ENCODE measurements at places on chromosomes 6 and 20.
A peak's percentile ranks its signal among the peaks of the same experiment; 100 is the strongest.

- DNase-seq: no peak
These were observed 108.3 kb downstream of the TNFAIP3 start for GRCh38 chr6:137975188-137975940.

DNA sequence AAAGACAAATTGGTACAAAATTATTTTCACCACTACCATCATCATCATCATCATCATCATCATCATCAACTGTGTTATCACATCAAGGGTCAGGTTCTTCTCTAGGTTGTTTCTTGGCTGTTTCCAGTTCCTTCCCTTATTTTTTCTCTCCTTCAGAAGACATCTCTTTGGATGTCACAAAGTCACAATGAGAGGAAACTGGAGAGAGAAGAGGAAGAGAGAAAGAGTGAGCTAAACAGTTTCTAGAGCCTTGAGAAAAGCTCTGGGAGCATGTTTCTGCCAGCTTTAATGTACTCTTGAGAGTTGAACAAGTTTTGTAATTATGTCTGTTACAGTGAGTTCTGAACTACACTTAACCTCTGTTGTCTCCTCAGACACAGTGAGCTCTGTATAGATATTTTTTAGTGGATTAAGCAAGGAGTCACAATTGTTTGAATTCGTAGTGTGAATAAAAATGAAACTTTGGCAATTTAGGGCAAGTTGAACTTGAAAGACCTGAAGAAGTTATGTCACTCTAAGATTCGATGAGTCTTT, 123.0 kb upstream of the AKIRIN2 start:
- no peak for DNase-seq

GRCh38 chr6:107644513-107644912, 154.6 kb downstream of the SOBP start:
- no peak for DNase-seq

DNA sequence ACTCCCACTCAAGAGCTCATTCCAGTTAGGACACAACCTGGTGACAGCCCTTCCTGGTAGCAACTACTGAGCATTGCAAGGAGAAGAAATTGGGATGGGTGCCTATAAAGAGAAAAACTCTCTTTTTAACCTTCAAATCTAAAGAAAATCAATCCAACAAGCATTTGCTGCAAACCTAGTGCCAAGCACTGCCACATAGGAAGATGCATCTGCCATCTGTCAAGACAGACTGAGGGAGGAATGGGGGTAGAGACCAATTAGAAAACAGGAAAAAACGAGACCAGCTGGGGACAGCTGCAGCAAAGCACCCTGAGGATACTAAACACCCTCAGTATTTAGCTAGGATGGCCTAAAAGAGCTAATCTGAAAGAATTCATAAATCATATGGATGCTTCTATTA, 27.9 kb downstream of the HLA-DMB start:
- DNase-seq: no peak

- DNase-seq: no peak
These were observed 47.3 kb upstream of the MARCKS start for GRCh38 chr6:113809826-113810225.

DNA sequence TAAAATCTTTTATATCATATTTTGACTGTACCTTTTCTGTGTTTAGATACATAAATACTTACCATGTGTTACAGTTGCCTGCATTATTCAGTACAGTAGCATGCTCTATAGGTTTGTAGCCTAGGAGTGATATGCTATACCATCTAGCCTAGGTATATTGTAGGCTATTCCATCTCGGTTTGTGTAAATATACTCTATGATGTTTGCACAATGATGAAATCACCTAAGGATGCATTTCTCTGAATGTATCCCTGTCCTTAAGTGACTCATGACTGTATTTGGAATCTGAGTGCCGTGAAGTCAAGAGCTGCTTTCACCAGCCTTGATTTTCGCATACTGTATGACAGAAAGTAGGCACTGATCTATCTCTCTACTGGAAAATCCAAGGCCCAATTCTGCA, 129.9 kb downstream of the UTRN start:
- DNase-seq: peak; percentile 73

DNA sequence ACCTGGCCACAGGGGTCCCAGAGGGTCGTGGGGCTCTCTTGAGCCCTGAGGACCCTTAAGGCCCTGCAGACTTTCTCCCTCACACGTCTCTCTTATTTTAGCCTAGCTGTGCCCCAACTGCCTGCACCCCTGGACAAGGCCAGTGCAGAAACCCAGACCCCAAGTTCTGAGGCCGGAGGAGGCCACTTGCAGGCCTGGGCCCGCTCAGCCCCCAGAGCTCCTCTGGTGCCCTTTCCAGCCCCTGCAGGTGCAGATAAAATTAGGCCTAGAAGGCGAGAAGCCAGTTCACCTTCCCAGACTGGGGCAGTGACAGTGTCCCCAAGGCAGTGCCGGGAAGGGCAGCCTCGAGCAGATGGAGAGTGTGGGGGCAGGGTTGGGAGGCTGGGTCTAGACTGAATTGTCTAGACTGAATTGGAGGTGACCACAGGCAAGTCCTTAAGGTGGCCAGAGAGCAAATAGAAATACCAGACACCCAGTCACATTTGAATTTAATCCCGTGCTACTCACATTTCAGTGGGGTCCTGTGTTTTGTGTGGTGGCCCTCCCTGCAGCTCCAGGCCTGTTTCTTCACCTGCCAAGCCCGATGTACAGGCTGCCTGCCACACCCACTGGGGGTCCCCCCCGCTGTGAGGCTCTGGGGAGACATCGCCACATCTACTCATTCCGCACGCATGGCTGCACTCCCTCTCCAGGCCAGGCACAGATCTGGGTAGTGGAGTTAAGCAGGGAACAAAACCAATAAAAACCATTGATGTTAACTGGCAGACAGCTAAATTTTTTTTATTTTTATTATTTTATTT, 8.6 kb upstream of the IP6K3 start:
- peak; percentile 69 for DNase-seq

DNA sequence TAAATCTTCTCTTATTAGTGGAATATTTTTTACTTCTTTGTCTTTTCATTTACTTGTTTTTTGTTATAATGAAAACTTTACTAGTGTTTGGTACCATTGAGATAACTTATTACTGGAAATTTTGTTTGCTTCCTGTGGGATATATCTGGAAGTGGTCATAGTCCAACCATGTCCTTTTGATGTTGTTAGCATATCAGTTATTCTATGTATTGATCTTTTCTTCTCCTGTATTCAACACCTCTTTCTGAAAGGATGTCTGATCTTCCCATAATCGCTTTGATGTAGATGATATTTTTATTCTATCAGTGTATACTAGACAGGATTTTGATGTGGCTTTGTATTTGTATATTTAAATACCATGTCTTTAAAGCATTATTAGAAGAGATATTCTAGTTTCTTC, 17.0 kb downstream of the ZNF451 start:
- DNase-seq: no peak

- no peak for DNase-seq
These were observed 132.3 kb downstream of the ARHGAP18 start for GRCh38 chr6:129577691-129578090.

GRCh38 chr6:88655586-88655985, 307.8 kb downstream of the RNGTT start:
- no peak for DNase-seq

GRCh38 chr6:66496659-66497058, 789.6 kb upstream of the EYS start:
- peak; percentile 30 for DNase-seq

GRCh38 chr20:9359561-9360308, 154.7 kb upstream of the LAMP5 start:
- DNase-seq: no peak

DNA sequence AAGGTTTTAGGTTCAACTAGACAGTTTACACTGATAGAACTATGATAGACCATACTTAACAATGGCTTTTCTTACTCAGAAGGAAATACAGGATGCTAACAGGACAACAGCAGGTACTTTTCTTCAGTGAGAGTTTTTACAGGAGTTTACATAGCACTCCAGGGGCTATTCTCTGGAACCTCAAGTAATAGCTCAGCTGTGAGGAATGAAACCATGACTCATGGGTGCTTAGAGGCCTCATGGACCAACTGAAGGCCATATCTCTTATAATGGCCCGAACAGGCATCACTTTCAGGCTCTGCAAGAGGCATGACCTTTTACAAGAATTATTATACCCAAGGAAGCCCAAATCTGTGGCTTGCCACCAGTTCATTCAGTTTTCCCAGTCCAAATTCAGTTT, 31.8 kb downstream of the TREML1 start:
- DNase-seq: no peak

- DNase-seq: no peak
These were observed 711 bp upstream of the SIRT5 start for GRCh38 chr6:13573669-13574110.

GRCh38 chr20:20466341-20466879, 98.5 kb downstream of the INSM1 start:
- DNase-seq: peak; percentile 71

GRCh38 chr20:62391165-62392076, 4.5 kb downstream of the RPS21 start:
- DNase-seq: no peak

DNA sequence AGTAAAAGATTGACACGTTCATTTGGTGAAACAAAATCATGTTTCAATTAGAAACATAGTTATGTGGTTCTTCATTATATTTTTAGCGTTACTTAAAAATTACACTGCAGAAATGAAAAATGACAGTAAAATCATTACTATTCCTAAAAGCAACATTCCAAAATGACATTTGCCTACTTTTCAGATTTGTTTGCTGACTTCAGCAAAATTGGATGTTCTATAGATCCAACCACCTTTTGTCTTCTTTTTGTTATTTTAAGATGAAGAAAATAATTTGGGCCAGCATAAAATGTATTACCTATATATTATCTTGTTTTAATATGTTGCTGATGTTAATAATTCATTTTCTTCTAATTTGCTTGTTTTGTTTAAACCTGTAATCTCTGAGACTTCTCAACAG, 30.5 kb downstream of the STXBP5 start:
- DNase-seq: no peak

GRCh38 chr20:14178952-14179351, 158.5 kb downstream of the FLRT3 start:
- DNase-seq: no peak

GRCh38 chr6:45417436-45417835, 39.7 kb upstream of the SUPT3H start:
- DNase-seq: no peak

GRCh38 chr20:43960231-43960630, 45.6 kb downstream of the TOX2 start:
- DNase-seq: no peak

Data from DMS153 (cell line).